CD4-positive, alpha-beta T cell treated with Interleukin-17A for 1 hour (primary cell): ENCODE measurements at places on chromosomes 3 and 15.

DNA sequence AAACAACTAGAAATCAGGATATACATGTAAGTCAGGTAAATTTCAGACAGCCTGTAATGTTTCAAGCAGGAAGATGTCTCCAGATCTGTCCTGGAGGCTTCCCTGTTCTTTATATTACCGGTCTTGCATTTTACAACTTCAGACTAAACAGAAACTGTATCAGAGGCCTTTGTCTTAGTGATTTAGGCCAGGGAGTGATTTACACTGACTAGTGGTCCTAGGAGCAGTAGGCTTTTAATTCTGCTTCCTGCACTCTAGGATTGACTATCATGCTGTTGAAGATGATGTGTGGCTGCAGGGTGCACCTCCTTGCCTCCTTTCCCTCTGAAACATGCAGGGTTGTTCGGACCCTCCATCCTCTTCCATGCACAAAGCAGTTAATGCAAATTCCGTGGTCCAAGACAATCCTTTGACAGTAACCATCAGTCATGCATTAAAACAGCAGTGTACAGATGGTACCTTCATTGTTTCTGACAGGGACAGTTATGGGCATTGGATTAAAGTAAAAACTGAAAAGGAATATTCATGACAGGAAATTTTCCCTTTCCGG, 27.6 kb downstream of the CHRNA7 start:
- DNase-seq: no peak

GRCh38 chr3:44966795-44967278, 9.1 kb downstream of the ZDHHC3 start:
- DNase-seq: no peak

DNA sequence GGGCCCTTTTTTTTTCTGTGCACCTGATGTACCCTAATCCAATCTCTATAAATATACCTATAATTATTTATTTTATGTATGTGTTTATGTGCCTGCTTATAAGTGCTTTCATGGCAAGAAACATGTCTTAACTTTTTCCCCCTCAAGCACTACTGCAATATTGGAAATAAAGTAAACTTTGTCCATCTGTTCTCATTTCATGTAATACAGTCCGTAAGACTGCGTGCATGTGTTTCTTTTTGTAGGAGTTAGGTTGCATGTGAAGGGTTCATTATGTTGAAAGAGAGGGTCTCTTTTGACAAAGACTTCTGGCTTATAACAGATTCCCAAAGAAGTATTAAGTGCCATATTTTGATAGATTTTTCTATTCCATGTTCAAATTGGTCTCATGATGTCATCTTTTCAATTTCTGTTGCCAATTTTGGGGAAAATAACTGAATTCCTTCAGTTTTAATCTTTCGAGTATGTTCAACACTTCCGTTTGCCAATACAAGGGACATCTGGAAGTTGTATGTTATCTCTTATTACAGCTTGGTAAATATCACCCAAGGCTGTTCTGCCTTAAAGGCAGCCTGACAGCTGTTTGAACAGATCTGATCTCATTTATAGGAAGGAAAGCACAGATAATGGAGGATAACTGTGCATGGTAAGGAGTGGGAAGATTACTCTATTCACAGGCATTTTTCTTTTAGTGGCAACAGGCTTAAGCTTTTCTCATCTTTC, 273.1 kb upstream of the SGO1 start:
- no peak for DNase-seq

- no peak for DNase-seq
Measured at GRCh38 chr3:1728510-1728909, 370.2 kb upstream of the CNTN4 start.
